ENCODE measurements at places on chromosomes 11 and 22. TPM values are rescaled to one million over a fixed set of nuclear protein-coding genes. Genes with fewer than 3 reads are reported as not detected.

GRCh38 chr11:128931066-128931465 is 11.6 kb downstream of the TP53AIP1 start:
- DNase-seq = no peak

DNA sequence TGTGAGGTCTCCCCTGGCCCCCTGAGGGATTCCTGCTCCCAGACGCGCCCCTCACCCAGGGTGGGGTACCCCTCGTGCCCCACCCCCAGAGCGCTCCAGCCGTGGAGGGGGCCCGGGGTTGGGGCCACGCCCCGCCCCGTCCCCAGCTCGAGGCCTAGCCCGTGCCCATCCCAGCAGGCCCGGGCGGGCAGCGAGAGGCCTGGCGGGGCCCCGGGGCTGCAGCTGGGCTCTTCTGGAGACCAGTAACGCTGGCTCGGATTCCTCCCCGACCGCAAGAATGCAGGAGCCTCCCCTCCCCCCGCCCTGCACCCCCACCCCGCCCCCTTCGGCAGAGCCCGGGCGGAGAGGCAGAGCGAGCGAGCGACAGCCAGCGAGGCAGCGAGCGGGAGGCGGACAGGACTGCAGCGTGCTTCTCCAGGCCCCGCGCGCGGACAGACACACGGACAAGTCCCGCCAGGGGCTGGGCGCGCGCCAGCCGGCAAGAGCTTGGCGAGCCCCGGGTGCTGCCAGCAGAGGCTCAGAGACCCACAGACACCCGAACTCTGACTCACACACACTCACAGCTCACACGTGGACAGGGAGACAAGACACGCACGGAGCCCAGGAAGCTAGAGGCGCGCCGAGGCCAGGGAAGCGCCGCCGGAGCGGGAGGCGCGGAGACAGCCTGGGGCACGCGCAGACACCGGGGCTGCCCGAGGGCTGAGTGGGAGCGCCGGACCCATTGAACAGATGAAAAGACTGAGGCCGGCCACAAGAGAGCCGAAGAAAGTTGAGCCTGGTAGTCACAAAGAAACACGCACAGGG is 15.2 kb downstream of the BCL9L start:
- DNase-seq = peak; percentile 98

DNA sequence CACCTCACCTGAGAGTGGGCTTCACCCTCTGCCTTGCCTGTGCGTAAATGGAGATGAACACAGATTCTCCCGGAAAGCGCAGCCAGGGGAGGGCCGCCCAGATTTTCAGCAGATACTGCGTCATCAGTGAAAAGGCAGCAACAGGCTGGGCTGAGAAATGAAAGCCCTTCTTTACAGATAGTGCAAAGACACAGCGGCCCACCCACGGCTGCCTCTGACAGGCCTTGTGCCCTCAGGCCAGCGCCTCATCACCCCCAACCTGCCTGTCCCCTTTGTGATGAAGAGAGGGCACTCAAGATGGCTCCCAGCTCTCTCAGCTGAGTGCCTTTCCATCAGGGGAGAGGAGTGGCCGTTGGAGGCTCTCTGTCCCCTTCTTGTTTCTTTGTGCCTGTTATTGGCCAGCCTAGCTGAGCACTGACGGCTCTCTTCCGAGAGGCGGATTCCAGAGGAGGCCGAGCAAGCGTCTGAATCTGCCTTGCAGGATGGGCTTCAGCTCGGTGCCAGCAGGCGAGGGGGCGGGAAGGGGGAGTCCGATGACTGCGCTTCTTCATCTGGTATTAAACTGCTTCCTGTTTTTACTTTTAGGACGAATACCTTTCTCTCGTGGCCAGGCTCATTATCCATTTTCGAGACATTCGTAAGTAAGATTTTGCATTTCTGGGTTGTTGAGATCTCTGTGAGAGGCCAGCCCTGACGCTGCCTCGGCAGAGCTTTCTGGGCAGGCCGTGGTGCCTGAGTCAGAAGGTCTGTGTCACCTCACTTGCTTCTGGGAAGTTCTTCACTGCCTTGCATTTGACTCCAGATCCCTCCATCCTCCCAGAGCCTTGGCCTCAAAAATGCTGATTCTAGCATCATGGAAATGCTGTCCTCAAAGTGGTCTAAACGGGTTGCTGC is 43.7 kb downstream of the MED15 start:
- no peak for DNase-seq

DNA sequence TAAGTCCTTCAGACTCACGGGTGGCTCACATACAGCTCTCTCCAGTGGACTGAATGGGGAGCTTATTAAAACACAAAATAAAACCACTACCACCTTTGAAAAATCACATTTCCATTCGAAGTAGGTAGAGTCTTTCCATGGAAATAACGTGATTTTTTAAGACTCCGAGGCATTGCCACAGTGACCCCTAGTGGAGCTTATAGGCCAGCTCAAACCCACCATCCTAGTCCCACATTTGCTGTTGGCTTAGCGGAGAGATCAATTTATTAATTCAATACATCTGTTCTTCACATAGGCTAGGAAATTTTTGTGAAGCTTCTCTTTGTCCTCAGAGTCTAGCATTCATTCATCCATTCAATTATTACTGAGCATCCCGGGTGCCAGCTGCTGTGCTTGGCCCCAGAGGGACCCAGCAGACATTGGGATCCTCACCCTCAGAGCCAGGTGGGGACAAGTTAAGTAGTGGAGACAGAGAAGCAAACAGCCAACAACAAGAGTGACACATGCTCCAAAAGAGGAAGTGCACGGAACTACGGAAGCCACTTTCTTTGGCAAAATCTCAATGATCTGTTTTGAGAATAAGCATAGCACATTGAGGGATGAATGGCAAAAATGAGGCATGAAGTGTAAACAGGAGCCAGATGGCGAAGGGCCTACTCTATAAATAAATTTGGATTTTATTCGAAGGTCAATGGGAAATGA is 10.2 kb upstream of the P4HA3 start:
- DNase-seq = peak; percentile 71

GRCh38 chr11:91243051-91243450 is 981.6 kb upstream of the FAT3 start:
- no peak for DNase-seq

- no peak for DNase-seq
Observed at GRCh38 chr11:27237643-27238042, 125.4 kb downstream of the CCDC34 start.

GRCh38 chr11:11265994-11266606 is 87.0 kb downstream of the CSNK2A3 start:
- peak; percentile 93 for DNase-seq

DNA sequence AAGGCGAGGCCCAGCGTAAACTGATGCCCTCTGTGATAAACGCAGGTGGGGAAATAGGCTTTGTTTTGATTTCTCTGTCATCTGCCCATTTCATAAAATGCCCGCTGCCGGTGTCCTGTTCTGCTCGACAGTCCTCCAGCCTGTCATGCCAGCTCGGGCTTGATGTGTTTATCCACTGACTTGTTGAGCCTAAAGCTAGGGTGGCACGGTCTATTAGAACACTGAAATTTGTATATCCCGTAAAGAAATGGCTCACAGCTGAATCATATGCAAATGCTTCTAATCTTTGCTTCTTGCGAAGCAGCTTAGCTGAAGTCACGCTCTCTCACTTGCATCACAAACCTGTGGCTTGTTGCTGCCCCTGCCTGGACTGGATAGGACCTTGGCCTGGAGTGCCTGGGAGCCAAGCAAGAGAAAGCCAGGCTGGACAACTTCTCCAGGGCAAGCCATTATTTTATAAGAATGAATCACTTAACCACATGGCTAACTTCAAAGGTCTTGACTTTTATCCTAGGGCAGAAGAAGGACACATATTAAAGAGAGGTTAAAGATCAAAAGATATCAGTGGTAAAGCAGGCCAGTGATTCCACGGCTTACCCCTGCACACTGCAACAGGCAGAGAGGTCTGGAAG is 33.1 kb downstream of the EHF start:
- DNase-seq = peak; percentile 63

DNA sequence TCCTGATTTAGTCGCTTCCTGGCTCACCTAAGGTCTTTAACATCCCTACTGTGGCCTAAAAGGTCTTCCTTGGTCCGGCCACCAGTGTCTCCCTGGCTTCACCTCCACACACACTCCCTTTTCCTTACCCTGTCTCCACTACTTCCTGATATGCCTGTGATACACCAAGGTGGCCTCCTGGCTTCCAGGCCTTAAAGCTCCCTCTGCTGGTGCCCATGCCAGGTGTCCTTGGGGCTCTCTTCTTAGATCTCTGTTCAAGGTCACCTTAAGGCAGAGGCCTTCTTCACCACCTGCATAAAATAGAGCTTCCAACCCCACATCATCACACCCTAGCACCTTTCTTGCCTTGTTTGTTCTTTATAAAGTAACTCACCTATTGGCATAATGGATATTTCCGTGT is 787.7 kb downstream of the NTM start:
- peak; percentile 88 for DNase-seq

- peak; percentile 30 for DNase-seq
Observed at GRCh38 chr22:42180349-42180842, 49.8 kb upstream of the CYP2D6 start.

Gene MS4A3
- not detected for total RNA-seq

Gene GSTT2B
- 8.2 TPM for total RNA-seq

Gene TRPM5
- not detected for total RNA-seq

Gene GAL3ST3
- 12.2 TPM for total RNA-seq

Gene B4GALNT4
- total RNA-seq = 102 TPM

Gene OR51E2
- total RNA-seq = not detected

Gene FAM181B
- 1.3 TPM for total RNA-seq

Gene OR8K3
- total RNA-seq = not detected

Measured in endodermal cell (in vitro differentiated cells).